ENCODE measurements at places on chromosomes 4 and X. TPM values are rescaled to one million over a fixed set of nuclear protein-coding genes. Genes with fewer than 3 reads are reported as not detected.

Gene AMMECR1
- 17.4 TPM for total RNA-seq

Gene NLGN3
- total RNA-seq, result 4.2 TPM

DNA sequence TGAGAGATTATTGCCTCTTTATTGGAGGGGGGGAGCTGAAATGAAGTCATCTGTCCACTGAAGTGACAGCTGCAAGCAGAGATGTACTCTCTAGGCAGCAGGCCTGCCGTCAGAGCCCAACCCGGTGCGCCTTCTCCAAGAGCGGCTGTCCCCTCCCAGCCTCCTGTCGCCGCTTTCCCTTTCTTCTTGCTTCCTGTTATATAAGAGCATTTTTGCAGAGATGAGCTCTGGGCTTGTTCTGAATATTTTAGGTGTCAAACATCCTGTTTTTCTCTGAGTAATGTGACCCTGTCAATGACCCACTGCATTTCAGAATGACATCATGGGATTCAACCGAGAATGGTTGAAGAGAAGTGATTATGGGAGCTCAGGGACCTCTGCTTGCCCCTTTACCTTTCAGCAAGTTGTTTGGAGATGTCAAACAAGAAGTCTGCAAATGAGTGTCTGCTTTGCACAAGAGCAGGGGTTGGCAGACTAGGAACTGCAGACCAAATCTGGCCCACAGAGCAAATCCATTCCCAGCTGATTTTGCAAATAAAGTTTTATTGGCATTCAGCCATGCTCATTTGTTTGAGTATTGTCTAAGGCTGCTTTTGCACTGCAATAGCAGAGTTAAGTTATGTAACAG lies 79.9 kb downstream of the SLC9A6 start:
- no peaks in the 10 kb centered on the region for H3K36me3 ChIP-seq
- peak overlapping the region; percentile 47 for H3K4me3 ChIP-seq
- peaks cover 6% of the 10 kb centered on the region for H3K4me1 ChIP-seq
- no peaks in the 10 kb centered on the region for H3K27me3 ChIP-seq
- DNase-seq, result no peak

DNA sequence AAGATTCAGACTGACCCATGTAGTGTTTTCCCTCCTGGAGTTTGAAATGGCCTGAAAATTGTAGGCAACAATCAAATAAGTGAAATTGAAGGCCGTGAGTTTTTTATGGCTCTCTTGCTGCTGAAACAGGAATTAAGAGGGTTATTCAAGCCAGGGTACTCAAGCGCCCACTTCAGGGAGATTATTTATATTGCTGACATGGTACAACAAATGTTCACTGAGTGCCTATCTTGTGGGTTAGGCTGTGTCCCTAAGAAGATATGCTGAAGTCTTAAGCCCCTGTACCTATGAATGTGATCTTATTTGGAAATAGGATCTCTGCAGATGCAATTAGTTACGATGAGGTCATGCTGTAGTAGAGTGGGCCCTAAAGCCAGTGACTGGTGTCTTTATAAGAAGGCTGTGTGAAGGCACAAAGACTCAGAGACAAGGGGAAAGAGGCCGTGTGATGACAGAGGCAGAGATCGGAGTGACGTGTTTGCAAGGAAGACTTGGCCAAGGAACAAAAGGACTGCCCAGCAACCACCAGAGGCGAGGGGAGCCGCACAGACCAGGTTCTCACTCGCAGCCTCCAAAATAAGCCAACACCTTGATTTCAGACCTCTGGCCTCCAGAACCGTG lies 72.9 kb downstream of the MED28 start:
- H3K4me3 ChIP-seq, result no peak overlapping the region
- no peak overlapping the region for H3K27ac ChIP-seq
- no peaks in the 10 kb centered on the region for H3K36me3 ChIP-seq
- H3K27me3 ChIP-seq, result peaks cover 13% of the 10 kb centered on the region
- DNase-seq, result no peak

- H3K27me3 ChIP-seq, result no peaks in the 10 kb centered on the region
- no peaks in the 10 kb centered on the region for H3K36me3 ChIP-seq
- DNase-seq, result no peak
- no peaks in the 10 kb centered on the region for H3K4me1 ChIP-seq
- H3K27ac ChIP-seq, result no peak overlapping the region
Measured at GRCh38 chr4:12965334-12965733, 518.8 kb downstream of the RAB28 start.
